ENCODE measurements at places on chromosomes 12 and 14. TPM values are rescaled to one million over a fixed set of nuclear protein-coding genes. Genes with fewer than 3 reads are reported as not detected.

MMP17 gene
- polyA plus RNA-seq, result 50.0 TPM

ZNF219 gene
- 56.9 TPM for polyA plus RNA-seq

STON2 gene
- polyA plus RNA-seq, result 15.9 TPM

CCDC197 gene
- not detected for polyA plus RNA-seq

RHOF gene
- polyA plus RNA-seq, result 6.0 TPM

CCDC60 gene
- not detected for polyA plus RNA-seq

ABCD2 gene
- not detected for polyA plus RNA-seq

KRT72 gene
- not detected for polyA plus RNA-seq

RNASE7 gene
- polyA plus RNA-seq, result 6.8 TPM

BIN2 gene
- polyA plus RNA-seq, result not detected

ASB8 gene
- polyA plus RNA-seq, result 6.7 TPM

KCNA5 gene
- polyA plus RNA-seq, result not detected

PTPN21 gene
- polyA plus RNA-seq, result 3.2 TPM

PLA2G1B gene
- not detected for polyA plus RNA-seq

IFI27 gene
- 1,280 TPM for polyA plus RNA-seq

CDC42BPB gene
- polyA plus RNA-seq, result 15.9 TPM

TMEM120B gene
- 8.5 TPM for polyA plus RNA-seq

SIX6 gene
- not detected for polyA plus RNA-seq

OR4M1 gene
- polyA plus RNA-seq, result not detected

ITGA5 gene
- 104 TPM for polyA plus RNA-seq

GATC gene
- 9.3 TPM for polyA plus RNA-seq

FZD10 gene
- polyA plus RNA-seq, result 4.8 TPM

NPFF gene
- not detected for polyA plus RNA-seq

OR4K17 gene
- polyA plus RNA-seq, result not detected

KLRB1 gene
- not detected for polyA plus RNA-seq

HOXC4 gene
- 2.6 TPM for polyA plus RNA-seq

CLECL1 gene
- polyA plus RNA-seq, result not detected

CCND2 gene
- 74.0 TPM for polyA plus RNA-seq

GPR137C gene
- 0.06 TPM for polyA plus RNA-seq

DHRS1 gene
- polyA plus RNA-seq, result 75.4 TPM

KRT79 gene
- not detected for polyA plus RNA-seq

LALBA gene
- polyA plus RNA-seq, result not detected

ANKRD33 gene
- polyA plus RNA-seq, result not detected

HNF1A gene
- polyA plus RNA-seq, result not detected

BEGAIN gene
- 0.45 TPM for polyA plus RNA-seq

NRIP2 gene
- not detected for polyA plus RNA-seq

KLHL28 gene
- polyA plus RNA-seq, result 1.4 TPM

PRICKLE1 gene
- 2.0 TPM for polyA plus RNA-seq

CFL2 gene
- polyA plus RNA-seq, result 24.5 TPM

LGALS3 gene
- polyA plus RNA-seq, result 216 TPM

TMEM117 gene
- polyA plus RNA-seq, result 3.6 TPM

YAF2 gene
- 8.1 TPM for polyA plus RNA-seq

CYP27B1 gene
- polyA plus RNA-seq, result 43.4 TPM

KRT85 gene
- not detected for polyA plus RNA-seq

CLEC2A gene
- not detected for polyA plus RNA-seq

KRT1 gene
- polyA plus RNA-seq, result 0.47 TPM

TROAP gene
- 41.2 TPM for polyA plus RNA-seq

LRRK2 gene
- 0.12 TPM for polyA plus RNA-seq

BCL7A gene
- 5.4 TPM for polyA plus RNA-seq

LRFN5 gene
- polyA plus RNA-seq, result not detected

DLK1 gene
- not detected for polyA plus RNA-seq

POTEM gene
- polyA plus RNA-seq, result not detected

ARF6 gene
- 66.0 TPM for polyA plus RNA-seq

FBXW8 gene
- polyA plus RNA-seq, result 2.7 TPM

DPY19L2 gene
- 0.71 TPM for polyA plus RNA-seq

ACOT2 gene
- polyA plus RNA-seq, result 8.1 TPM

PMEL gene
- 1.1 TPM for polyA plus RNA-seq
